NCI-H1048 (cell line): ENCODE measurements at places on chromosomes 1 and 21.

GRCh38 chr1:161307230-161307768 is 2.5 kb downstream of the MPZ start:
- DNase-seq, result no peak

DNA sequence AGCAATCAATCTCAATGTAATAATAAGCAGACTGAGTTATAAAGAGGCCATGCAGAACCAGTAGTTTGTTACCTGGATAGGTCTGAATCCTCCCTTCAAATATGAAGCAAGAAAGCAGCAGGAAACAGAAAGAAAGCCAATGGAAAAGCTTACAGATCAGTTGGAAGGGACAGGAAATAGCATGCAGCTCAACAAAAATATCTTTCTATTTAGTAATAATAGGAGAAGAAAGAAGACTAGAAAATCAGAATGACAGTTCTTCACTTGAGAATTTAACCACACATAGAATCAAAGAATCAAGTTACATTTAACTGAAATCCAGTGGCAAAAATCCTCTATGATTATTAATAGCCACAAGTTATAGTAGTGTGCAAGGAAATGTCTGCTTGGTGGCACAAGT is 194.4 kb downstream of the EIF4G3 start:
- DNase-seq, result no peak

DNA sequence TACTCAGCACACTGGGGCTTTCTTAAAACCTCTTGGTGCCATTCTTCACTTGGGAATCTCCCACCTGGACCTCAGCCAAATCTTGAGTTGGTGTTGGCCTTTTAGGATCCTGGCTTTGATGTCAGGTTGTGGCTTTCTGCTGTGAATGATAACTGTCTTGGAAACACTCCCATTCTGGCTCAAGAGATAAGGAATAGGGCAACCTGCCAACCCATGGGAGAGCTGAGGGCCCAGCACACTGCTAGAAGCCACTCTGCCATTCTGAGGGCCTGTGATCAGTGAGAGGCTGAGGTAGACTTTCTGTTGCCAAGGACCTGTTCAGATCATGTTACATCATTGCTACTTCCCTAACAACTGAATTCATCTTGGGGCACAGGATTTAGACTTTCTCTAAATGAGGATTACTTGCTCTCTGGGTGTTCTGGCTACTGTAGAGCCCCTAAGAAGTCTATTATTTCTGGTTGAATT is 45.8 kb downstream of the TTC39A start:
- DNase-seq, result no peak

GRCh38 chr1:242723044-242723716 is 198.7 kb upstream of the PLD5 start:
- no peak for DNase-seq

GRCh38 chr1:62869217-62869754 is 85.4 kb downstream of the ATG4C start:
- DNase-seq, result no peak

DNA sequence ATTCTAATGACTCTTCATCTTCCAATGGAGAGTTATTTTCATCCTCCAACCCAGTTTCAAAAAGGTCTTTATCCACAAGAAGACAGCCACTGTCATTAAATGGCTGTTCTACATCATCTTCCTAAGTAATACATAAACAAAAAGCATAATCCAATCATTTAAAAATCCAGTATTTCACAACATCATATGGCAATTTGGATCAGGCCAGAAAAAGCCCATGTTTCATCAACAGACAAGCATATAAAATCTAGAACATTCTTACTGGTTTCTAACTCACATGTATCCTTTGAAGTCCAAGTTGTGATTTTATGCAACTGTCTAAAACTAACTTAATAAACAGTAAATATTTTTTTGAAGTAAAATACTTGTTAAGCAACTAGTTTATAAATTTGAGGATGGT is 6.6 kb downstream of the CLSPN start:
- no peak for DNase-seq

DNA sequence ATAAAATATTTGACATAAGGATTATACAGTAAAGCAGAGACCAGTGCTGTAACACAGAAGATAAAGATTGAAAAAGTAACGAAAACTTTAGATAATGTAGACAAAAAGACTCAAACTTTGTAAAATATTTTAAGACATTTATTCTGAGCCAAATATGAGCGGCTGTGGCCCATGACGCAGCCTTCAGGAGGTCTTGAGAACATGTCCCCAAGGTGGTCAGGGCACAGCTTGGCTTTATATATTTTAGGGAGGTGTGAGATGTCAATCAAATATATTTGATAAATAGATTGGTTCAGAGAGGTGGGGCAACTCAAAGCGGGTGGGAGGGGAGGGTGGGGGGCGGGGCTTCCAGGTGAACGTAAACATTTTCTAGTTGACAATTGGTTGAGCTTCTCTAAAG is 81.2 kb downstream of the WDR4 start:
- DNase-seq, result no peak

GRCh38 chr21:34890724-34891612 is 158.1 kb downstream of the RUNX1 start:
- no peak for DNase-seq

- no peak for DNase-seq
Measured at GRCh38 chr1:109910963-109911798, 532 bp downstream of the CSF1 start.

DNA sequence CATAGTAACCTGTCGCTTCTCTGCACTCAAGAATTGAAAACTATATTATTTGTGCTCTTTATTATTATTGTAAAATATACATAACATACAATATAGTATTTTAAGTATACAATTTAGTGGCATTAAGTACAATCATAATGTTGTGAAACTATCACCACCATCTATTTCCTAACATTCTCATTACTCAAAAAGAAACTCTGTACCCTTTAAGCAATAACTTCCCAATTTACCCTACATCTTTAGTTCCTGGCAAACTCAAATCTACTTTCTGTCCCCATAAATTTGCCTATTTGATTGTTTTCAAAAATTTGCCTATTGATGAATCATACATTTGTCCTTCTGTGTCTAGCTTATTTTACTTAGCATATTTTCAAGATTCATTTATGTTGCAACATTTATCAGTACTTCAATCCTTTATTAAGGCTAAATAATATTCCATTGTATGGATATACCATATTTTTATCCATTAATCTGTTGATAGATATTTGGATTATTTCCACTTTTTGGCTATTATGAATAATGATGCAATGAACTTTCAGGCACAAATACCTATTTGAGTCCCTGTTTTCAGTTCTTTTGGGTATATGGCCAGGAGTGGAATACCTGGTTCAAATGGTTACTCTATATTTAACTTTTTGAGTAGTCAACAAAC is 99.6 kb upstream of the DMRTA2 start:
- DNase-seq, result no peak

GRCh38 chr1:78472851-78473496 is 17.8 kb upstream of the PTGFR start:
- DNase-seq, result no peak

- no peak for DNase-seq
Measured at GRCh38 chr1:11134251-11134897, 34.7 kb upstream of the EXOSC10 start.

DNA sequence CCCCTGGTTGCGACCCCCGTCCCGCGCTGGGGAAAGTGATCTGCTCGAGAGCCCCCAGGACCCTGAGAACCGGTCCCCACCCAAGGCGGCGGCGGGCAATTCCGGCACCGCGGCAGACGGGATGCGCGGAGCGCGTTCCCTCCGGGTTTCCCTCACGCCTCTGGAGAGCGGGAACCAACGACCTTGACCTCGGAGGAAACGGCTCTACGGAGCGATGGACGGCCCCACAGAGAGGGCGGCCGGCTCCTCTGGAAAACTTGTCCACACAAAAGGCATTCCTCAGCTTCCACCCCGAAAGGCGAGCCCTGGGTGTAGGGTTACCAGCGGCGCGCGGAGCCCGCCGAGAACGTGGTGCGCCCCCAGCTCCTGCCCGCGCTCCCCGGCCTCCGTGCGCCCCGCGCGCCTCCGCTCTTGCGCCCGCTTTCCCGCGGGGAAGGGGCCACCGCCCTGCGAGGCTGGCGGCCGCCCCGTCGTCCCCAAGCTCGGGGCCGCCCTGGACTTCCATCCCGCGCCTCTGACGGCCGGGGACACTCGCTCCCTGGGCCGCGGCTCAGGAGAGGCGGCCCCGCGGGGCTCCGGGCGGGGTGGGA is 391 bp upstream of the KIAA1614 start:
- DNase-seq, result no peak

- peak; percentile 69 for DNase-seq
Measured at GRCh38 chr1:6148497-6149241, 31.5 kb downstream of the CHD5 start.

DNA sequence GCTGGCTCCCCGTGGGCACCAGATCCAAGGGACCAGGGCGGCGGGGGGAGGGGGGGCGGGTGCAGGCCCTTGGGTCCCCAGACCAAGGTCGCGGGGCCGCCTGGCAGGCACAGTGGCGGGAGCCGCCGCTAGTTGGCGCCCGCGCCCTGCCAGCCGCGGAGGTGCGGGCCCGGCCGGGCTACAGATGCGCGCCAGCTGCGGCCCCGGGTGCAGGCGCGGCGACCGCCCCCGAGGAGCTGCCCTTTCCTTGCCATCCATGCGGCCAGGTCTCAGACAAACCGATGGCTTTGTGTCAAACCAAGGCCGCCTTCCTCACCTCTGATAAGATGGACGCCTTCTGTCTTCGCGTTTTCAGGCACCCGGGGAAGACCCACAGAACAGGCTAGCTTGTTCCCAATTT is 2.2 kb upstream of the RUNX3 start:
- DNase-seq, result no peak

DNA sequence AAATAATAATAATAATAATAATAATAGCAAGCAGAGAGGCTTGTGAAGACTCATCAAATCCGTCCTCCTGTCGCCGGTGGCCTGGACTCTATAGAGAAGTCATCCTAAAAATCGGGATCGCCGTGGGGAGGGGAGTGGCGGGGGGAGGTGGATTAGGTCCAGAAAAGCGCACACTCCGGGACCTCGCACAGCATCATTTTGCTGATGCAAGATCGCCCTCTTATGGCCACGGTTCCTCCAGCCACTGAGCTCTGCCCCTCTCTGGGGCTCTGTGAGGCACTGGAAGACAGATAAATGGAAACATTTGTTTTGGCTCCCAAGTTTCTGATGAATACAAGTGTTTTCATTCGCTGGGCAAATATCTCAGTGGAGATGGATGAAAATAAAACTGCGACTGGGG is 612.0 kb downstream of the MATN1 start:
- DNase-seq, result no peak

GRCh38 chr21:29639366-29640079 is 300.3 kb downstream of the GRIK1 start:
- no peak for DNase-seq

- DNase-seq, result no peak
Measured at GRCh38 chr21:37032293-37032692, 25.8 kb downstream of the RIPPLY3 start.

DNA sequence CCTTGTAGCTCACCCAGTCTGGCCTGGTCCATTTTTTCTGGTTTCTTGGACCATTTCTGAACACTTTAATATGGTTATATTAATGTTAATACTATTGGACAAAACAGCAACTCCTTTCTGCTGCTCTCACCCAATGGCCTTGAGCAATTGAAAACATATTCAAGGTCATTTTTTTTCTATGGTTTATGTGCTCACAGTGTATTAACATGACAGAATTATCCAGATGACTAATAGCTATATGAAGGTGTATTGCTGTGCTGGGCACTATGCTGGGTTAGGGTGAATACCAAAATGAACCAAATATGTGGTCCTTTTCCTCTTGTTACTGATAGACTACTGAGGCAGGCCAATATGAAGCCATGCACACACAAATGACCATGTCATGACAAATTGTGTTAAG is 591.6 kb upstream of the PLXNA2 start:
- DNase-seq, result no peak

DNA sequence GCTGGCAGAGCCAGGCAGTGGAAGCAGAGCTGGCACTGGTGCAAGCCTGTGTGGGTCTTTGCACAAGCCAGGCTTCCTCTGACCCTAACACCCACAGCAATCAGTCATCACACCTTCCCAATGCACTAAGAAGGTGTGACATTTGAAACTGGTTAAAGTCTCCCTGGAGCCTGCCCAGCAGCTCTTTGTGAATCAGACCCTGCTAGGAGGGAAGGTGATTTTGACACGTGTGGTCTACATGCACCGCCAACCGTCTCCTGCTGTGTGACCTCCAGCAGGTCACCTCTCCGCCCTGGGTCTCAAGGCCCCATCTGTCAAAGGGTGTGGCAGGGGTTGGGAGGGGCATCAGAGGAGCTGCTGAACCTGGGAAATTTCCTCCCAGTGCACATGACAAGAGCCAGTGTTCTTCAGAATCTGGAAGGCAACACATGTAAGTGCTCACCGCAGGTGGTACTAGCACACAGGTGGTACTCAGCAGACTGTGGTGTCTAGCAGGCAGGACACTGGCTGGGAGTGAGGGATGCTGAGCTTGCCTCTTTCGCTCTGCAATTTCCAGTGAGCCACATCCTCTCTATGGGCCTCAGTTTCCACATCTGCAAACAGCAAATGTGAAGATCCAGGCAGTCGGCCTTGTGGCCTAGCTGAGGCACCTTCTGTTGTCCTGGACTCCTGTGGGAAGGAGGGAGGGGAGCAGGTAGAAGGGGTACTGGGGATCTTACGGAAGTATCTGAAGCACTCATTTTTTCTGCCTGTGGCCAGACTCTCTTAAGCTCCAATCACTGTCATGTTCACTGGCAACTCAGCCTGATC is 123.2 kb downstream of the DMRTB1 start:
- no peak for DNase-seq

GRCh38 chr1:112855152-112855828 is 100.7 kb downstream of the SLC16A1 start:
- no peak for DNase-seq

DNA sequence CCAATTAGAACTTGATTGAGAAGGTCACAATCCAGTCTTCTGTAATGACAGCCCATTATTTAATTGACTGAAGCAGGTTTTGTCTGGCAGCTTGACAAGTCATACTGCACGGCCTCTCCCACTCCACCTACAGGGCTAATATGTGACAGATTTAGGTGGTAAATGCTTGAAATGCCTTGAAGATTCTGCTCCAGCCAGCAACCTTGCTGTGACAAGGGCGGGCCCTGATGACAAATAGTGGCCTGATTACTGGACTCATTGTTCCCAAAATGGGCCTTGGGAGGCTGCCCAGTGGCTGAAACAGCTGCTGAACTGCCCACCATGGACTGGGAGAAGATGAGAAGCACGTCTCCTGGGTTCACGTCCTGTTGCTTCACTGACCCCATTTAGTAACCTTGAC is 30.0 kb upstream of the CRNN start:
- DNase-seq, result no peak

DNA sequence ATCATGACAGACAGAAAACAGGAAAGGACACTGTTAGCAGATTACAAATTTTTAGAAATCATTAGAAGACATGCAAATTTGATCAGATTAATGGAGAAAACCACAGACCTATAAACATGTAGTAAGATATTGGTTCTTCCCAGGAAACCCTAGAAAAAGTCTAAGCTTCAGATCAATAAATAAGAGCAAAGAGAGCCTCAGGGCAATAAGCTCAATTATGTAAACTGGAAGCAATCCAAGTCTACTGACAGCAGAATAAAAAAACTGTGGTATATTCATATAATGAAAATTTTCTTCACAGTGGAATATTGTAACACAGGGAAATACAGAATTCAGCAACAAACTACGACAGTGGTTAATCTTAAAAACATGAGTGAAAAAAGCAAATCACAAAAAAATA is 36.3 kb downstream of the NRDC start:
- peak; percentile 57 for DNase-seq
